ENCODE measurements at places on chromosomes 3 and 15.

- no peak for DNase-seq
Observed at GRCh38 chr3:150450916-150451315, 42.8 kb downstream of the TSC22D2 start.

GRCh38 chr3:52280050-52280461 is 1.6 kb upstream of the WDR82 start:
- no peak for DNase-seq

- DNase-seq: no peak
Observed at GRCh38 chr3:122430371-122430770, 14.5 kb upstream of the WDR5B start.

GRCh38 chr3:40516201-40516600 is 8.6 kb upstream of the ZNF621 start:
- no peak for DNase-seq

GRCh38 chr15:52050416-52050815 is 31.4 kb downstream of the MAPK6 start:
- DNase-seq: no peak

- no peak for DNase-seq
Observed at GRCh38 chr3:52689151-52689550, 3.3 kb downstream of the GNL3 start.

DNA sequence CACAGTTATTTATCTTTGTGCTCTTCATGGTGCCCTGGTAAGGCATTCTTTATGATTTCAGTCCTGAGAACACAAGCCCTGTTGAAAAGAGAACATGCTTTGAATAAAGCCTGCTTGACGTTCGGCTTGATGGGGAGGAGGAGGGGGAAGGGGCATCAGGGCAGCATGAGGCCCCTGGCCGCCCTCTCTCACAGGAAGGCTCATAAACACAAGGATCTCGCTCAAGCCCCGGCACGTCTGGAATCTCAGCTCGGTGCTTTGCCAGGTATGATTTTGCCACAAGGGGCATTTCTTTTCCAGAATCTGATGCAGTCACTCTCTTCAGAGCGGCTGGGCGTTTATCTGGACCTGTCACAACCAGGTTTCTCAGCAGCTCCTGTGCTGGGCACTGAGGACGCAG is 129.4 kb downstream of the DNAJB8 start:
- DNase-seq: no peak

DNA sequence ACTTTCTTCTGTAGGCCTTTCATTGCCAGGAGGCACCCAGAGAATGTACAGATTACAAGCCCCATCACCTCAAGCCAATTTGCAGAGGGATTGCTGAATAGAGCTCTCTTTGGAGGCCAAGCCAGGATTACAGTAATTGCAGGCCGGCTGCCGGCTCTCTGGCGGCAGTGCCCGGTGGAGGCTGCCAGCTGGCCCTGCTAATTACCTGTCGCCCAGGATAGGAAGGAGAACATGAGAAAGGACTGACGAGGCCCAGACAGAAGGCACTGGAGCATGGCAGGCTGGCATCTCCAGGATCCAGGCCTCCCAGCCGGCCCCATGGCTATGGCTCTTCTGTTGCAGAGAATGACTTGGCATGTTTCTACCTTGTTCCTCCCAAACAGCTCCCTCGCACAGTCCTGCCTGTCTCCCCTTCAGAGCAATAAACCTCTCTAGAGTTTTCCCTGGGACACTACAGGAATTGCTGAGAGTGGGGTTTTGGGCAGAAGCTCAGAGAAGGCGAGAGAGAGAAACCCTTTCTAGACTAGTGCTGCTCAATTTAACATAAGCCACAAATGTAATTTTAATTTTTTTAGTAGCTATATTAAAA is 273.6 kb upstream of the PROK2 start:
- no peak for DNase-seq

- DNase-seq: no peak
Observed at GRCh38 chr15:40782609-40783227, 12.9 kb downstream of the C15orf62 start.

Measured in H54 (cell line).